ENCODE measurements at places on chromosomes 2 and 18.
A peak's percentile ranks its signal among the peaks of the same experiment; 100 is the strongest.

- DNase-seq, result no peak
Measured at GRCh38 chr2:227366769-227367426, 12.2 kb downstream of the TM4SF20 start.

- no peak for DNase-seq
Measured at GRCh38 chr2:46142546-46143428, 154.4 kb upstream of the EPAS1 start.

GRCh38 chr18:48300463-48300961, 108.7 kb downstream of the ZBTB7C start:
- no peak for DNase-seq

DNA sequence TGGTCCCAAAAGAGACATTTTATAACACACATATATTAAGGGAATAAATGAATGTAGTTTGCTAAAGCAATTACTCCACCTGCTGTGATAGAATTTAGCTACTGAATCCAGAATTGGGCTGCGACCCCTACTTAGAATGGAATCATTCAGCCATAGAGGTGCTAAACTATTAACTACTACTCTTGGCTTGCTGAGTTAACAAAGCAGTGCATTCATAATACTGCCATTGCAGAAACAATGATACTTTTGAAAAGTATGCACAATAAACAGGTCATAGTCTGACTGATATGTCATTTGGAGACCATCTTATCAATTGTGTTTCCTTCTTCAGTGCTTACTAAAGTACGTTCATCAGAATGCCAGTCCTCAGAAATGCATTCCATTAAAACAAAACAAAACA, 273.6 kb downstream of the PIEZO2 start:
- no peak for DNase-seq

DNA sequence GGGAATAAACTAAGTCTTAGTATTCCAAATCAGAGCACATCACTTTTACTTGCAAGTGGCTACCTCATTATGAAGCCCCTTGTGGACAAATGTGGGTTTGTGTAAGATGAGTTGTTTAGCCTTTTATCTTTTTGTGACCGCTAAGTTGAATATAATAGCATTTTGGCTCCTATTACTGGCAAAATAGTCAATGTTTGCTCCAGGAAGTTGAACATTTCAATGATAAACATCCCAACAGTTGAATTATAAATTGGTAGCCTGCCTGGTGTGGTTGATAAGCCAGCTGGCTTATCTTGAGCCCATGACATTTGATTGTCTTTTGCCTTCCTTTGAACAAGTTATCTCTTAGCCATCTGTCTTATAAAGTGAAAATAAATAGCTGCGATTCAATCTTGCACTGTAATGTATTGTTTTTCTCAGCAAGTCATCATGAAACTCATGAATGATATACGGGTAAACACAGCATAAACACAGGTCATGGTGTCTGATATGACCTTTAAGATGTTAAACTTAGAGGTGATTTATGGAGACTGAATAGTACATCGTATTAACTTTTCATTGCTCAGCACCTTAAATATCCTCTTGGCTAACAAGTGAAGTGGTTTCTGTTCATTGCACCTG, 338.4 kb downstream of the SOCS6 start:
- no peak for DNase-seq

DNA sequence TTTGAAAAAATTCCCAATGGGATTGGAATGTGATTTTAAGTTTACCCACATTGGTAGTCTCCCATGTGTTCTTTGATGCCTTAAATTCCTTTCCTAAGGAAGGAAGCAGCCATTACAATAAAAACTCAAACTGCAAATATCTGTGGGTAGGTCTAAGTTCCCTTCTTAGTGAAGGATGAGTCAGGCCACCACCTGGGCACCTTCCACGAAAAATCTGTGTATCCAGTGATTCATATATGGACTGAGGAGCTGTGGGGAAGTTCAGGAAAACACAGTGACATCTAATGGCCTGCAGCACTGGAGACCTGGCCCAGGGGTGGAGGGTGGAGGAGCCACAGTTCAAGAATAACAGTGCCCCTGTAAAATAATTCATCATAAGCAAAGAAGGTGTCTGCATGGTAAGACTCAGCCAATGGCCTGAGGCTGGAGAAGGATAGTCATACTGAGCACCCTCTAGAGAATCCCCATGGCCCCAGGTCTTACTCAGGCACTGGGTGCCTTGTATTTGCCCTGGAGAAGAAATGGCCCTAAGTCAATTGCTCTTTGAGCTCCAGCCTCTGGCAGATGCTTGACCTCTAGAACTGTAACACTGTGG, 248.6 kb downstream of the SP3 start:
- DNase-seq, result no peak

DNA sequence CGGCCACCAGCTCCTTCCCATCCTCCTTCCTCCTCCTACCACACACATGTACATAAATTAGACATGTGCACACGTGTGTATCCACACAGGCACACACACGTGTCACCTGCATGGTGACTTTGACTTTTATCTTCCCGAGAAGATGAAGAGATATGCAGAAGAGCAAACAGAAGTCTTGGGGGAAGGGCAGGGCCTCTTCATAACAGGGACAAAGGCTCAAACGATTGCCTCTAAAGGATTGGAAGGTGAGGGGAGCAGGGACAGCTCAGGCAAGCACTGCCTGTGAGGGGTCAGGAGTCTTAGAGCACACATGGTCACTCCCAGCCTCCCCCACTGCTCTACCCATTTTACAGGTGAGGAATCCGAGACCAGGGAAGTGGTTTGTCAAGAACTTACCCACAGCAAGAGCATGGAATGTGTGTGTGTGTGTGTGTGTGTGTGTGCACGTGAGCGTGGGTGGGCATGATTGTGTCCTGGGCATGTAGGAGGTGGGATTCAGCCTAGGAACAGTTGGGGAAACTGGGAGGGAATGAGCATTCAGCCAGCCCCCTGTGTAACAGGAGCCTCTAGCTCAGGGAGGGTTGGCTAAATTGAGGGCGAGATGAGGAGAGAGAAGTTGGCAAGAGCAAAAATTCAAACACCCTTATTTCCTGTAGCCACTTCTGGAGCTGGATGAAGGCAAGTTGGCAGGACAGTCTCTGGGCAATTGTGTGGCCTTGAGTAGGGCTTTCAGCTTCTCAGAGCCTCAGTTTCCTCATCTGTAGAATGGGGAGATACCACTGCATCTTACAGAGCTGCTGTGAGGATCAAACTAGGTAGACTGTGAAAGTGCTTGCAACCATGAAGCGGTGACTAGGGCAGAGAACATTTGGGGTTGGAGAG, 24.2 kb downstream of the CIB4 start:
- no peak for DNase-seq

- no peak for DNase-seq
Measured at GRCh38 chr2:150824118-150824517, 336.7 kb upstream of the RND3 start.

- DNase-seq, result peak; percentile 51
Measured at GRCh38 chr2:74029714-74030397, 45.1 kb downstream of the TET3 start.

- no peak for DNase-seq
Measured at GRCh38 chr2:16655905-16656642, 9.6 kb downstream of the CYRIA start.

- DNase-seq, result no peak
Measured at GRCh38 chr2:168008646-168009195, 238.7 kb downstream of the STK39 start.

GRCh38 chr2:100928235-100928634, 73.9 kb upstream of the RPL31 start:
- no peak for DNase-seq

- no peak for DNase-seq
Measured at GRCh38 chr2:172079416-172079815, 5.9 kb upstream of the DLX1 start.

DNA sequence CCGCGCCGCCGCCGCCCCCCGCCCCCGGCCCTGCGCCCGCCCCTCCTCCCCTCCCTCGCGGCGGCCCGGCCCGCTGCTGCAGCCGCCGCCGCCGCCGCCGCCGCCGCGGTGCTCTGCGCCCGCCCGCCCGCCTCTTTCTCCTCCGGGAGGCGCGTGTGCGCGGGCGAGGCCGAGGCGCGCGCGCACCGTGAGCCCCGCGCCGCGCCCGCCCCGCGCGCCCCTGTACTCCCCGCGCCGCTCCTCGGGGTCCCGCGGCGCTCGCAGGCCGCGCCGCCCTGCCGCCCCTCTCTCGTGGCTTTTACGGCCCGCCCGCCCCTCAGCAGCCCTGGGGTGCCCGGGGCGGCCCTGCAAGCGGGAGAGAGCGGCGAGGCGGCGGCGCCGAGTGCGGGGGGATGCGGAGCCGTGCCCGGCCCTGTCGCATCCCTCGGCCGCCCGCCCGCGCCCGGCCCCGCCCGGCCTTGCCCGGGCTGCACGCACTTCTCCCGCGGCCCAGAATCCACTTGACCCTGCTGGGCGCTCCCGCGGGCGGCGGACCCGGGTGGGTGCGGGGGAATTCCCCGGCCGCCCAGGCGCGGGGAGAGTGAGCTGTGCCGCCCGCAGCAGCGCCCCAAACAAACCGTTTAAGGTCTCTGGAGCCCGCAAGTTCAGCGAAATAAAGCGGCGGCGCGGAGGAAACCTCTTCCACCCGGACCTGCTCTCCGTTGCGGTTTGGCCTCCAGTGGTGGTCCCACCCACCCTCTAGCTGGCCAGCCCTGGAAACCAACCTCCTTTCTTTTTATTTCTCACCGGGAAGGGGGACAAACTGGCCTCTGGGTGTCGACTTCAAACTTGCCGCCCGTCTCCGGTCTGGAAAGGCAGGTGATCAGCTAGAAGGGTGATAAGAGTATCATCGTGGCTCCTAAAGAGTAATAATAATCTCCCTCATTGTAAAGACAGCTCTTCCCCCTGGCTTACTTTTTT, 37.4 kb downstream of the AFF3 start:
- DNase-seq, result no peak

DNA sequence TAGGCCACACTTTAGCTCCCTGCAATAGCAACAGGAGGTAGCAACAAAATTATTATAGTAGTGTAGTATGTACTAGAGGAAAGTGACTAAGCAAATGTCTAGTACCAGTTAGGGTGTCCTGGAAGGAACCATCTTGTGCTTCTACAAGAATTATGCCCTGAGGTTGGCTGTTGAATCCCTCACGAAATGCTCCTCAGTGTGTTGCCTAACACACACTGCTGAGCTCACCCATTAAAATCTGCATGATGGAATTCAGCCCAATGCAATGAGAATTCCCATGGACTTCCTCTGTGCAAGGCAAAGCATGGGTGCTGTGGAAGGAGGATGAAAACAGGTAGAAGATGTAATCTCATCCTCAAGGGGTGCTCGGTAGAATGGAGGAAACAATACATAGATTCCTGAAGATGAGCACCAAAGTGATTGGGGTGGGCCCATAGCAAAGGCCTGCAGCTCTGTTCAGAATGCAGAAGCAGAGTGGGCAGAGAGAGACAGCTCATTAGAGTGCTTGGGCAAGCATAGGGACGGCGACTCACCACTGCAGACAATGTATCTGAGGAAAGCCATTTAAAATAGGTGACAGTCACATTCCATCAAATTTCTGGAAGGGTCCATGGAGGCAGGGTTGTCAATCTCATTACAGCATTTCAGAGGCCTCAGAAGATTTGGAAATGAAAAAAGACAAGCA, 1.2 kb upstream of the UGT1A7 start:
- DNase-seq, result no peak

DNA sequence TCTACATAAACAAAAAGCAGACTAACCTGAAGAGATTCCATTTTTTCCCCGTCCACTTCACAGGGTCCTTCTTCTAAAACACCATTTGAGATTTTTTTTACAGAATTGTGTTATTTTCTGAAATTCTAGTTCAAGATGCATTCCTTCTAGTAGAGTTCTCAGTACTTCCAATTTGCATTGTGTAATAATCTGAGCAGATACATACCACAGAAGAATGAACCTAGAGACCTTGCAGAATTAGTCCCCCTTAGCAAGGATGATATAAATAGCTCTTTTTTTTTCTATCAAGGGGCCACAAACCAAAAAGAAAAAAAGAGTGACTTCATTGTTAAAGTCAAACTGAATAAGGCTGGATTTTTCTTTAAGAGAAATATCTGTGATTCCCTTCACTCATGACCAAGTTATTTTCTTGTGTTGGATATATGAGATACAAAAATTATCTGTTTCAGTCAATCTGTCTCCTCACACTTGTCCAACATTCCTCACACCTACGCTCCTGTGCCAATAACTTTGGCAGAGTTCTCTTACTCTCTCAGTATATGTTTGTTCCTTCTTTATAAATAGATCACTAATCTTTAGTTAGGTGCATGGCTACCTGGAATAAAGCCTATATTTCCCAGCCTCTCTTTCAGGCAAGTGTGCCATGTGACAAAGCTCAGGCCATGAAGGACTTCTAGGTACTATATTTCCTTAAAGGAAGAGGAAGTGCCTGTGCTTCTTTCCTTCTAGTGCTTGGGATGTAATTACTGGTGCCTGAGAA, 183.5 kb downstream of the ZNF385B start:
- no peak for DNase-seq

- no peak for DNase-seq
Measured at GRCh38 chr2:193428336-193428818, 1233.6 kb upstream of the TMEFF2 start.

DNA sequence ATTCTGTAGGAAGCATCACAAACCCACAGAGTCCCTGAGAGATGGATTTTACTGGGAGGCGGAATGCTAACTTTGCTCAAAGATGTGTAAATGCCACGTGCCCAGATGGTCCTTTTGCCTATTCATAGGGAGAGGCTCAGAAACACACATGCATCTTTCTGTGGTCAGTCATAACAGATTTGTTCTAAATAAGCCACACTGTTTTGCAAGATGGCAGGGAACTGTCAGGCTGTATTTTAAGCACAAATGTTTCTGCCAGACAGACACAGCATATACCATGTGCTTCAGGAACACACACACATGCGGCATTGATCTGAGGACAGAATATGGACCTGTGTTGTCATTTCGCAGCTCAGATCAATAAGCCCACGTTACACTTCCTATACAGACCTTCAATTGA, 312.0 kb downstream of the GPD2 start:
- DNase-seq, result no peak

- no peak for DNase-seq
Measured at GRCh38 chr18:60113396-60113795, 213.6 kb downstream of the PMAIP1 start.

GRCh38 chr18:63199743-63200241, 119.8 kb downstream of the BCL2 start:
- peak; percentile 90 for DNase-seq

DNA sequence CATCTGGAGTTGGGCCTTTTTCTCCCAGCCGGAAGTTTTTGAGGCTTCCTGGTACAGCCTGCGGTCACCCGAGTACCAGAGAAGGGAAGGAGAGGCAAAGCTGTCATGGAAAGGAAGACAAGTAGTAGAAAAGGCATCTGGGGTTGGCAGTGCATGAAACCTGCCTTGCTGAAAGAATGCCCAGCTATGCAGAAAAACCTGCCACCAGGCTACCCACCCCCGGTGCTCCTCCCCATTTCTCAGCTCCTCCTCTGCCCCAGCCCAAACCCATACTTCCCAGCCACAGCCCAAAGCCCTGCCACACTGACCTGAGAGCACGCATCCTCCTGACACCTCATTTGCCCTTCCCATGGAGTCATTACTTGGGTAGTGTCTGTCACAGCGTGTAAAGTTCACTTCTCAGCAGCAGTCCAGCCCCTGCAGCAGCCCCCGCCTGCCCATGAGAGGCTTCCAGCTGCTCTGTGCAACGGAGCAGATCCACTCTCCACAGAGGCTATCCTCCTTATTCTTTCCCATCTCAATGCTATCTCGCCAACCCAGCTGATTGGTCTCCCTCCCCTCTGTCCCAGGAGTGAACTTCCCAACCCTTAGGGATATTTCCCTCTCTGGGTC, 40.4 kb upstream of the MAL start:
- DNase-seq, result no peak

GRCh38 chr2:162925595-162925994, 87.0 kb upstream of the KCNH7 start:
- DNase-seq, result no peak

Measured in GF-D8 (cell line).